ENCODE measurements at places on chromosomes 1 and 21. TPM values are rescaled to one million over a fixed set of nuclear protein-coding genes. Genes with fewer than 3 reads are reported as not detected.

Gene PGBD5
- under 0.01 TPM for total RNA-seq

Gene ZBTB8A
- 6.2 TPM for total RNA-seq

Gene B3GALT2
- total RNA-seq: not detected

Gene OR10K2
- total RNA-seq: not detected

Gene ACP6
- 4.3 TPM for total RNA-seq

Gene ITGB2
- total RNA-seq: under 0.01 TPM

Measured in epithelial cell of umbilical artery (primary cell).